Activated CD4-positive, CD25-positive, alpha-beta regulatory T cell treated with anti-CD3 and anti-CD28 coated beads, Interleukin-2, amount 50 U/mL, for 72 hours (primary cell): ENCODE measurements at places on chromosomes 4 and X.

DNA sequence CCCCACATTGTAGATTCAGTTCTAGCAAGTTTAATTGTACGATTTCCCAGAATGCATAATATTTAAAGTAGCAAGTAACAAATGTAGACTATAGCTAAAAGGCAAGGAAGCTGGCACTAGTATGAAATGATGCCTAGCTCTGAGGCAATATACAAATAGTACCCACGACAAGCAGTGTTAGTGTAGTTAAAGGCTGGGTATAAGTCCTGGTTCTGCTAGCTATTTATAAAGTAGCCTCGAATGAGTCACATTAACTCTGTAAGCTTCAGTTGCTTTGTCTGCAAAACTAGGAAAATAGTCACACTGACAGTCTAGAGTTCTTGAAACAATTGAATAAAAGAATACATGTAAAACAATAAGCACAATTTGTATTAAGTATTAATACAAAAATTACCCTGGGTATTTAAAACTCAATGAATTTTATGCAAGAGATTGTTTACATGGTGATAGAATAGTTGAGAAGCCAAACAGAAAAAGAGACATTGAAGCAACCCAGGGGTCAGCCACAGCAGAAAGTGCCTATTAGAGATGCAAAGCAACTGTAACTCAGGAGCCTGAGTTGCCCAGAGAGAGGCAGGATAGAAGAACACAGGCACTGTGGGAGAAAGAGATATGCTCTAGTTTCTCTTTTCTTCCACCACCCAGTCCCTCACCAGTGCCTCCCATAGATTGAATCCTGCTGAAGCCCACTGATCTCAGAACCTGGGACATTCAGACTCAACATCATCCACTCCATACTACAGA is 949.0 kb downstream of the C4orf33 start:
- DNase-seq = no peak

DNA sequence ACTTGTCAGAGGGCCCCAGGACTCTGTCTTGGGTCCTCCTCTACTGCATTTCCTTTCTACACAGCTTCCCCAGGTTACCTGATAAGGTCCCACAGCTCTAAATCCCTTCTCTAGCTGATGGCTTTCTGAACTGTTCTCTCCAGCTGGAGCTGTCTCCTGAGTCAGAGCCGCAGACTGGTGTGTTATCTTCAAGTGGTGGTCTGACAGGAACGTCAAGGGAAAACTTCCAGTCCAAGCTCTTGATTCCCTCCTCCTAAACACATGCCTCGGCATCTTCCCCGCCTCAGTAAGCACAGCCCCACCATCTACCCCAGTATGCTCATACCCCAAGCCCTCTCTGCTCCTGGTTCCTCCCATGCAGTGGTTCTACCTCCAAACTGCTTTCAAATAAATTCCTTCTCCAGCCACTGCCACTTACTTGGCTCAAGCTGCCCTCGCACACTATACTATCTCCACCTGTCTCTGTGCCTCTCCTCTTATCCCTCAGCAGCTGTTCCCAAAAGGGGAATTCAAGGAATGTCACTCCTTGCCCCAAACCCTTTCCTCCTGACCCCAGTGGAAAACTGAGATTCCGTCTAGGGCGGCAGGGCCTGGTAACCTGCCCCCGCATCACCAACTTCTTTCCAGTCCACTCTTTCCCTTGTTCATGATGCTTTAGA is 17.2 kb upstream of the CENPU start:
- DNase-seq = no peak

DNA sequence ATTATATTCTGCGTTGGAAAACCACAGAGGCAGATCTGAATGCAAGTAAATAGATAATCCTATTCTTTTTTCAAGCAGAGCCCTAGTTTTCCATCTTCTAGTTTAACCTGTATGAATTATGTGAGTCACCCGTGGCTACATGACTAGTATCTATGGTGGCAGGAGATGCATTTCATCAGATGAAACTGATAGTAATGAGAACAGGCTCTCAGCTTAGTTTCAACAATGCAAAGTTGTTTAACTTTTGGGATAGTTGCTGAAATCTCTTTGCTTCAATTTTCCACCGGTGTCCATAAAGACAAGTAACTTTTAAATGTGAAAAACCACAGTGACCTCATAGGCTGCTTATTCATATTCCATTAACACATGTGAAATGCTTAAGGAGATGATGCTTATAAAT is 1317.4 kb upstream of the TENM3 start:
- no peak for DNase-seq

- DNase-seq = no peak
These were observed 2.7 kb downstream of the ARHGEF6 start for GRCh38 chrX:136778020-136778419.

- no peak for DNase-seq
These were observed 7.6 kb upstream of the SLC2A9 start for GRCh38 chr4:10028910-10029309.

- no peak for DNase-seq
These were observed 209.2 kb downstream of the GLUD2 start for GRCh38 chrX:121256647-121257046.

- DNase-seq = no peak
These were observed 84.0 kb upstream of the ZNF81 start for GRCh38 chrX:47752685-47753084.

DNA sequence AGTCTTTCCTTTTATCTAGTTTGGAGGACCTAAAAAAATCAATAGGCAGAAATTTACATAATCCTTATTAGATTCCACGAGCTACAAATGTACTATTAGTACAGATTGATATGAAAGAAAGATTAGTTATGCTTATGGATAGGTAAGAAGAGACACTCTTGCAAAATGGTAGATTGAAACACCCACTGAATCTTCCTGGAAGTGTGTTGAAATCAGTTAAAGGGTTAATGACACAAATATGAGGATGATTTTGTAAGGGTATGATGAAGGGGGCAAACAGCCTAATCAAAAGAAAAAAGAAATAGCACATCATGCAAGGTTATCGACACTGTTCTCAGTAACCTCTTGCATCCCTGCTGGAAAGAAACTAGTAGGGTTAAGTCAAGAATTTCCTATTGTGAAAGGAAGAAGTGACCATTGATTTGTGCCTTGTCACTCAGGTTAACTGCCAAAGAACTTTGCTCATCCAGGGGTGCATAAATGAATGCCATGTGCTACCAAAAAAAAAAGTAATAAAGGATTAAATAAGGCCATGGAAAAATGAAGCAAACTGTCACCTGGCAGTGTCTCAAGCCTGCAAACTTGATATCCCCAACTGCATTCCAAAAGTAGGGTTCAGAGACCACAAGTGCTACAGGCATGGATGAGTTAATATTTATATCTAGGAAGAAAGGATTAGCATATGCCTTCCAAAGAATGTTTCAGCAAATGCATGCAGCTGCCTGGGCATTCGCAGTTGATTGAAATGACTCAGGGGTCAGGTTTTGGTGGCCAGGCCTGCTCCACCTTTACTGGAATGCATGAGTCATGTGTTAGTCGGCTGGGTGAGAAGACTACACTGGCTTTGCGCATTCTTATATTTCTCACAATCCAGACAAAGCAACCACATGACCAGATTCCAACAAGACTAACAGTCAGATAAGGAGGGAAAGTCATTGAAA is 78.3 kb upstream of the ATXN3L start:
- no peak for DNase-seq

GRCh38 chr4:3487861-3488260 is 24.8 kb downstream of the DOK7 start:
- DNase-seq = no peak

- no peak for DNase-seq
These were observed 333.6 kb upstream of the FAM241A start for GRCh38 chr4:111811661-111812060.

- DNase-seq = no peak
These were observed 57.6 kb downstream of the SLC4A4 start for GRCh38 chr4:71396382-71396781.

DNA sequence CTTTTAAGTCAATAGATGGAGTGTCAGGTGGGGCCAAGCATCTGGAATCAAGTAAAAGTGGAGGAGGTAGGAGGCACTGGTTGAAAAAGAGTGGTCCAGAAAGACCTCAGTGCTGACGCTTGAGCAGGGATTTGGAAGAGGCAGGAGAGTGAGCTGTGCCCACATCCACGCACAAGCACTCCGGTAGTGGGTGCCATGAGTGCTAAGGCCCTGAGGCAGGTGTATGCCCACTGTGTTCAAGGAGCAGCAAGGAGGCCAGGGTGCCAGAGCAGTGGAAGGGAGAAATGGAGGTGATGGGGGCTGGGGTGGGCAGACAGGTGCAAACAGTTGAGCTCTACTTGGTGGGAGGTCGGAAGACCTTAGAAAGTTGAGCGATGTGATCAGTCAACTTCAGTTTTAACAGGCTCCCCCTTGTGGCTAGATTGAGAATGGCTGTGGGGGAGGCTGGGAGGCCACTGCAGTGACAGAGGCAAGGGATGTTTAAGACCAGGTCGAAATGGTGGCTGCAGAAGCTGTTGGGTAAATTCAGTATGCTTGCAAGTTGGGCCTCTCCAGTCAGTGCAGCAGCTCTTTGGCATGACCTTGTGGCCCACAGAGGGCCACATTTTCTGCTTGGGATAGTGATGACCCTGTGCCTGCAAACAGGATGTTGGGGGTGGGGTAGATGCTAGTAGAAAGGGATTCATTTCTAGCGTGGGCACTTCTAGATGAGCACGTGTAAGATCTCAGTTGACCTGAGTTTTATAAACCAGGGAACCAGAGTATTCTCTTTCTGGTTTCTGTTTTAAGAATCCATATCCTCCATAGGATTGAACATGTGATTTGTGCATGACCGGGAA is 12.7 kb downstream of the TKTL1 start:
- DNase-seq = peak; percentile 82

- no peak for DNase-seq
These were observed 55.9 kb upstream of the ANTXR2 start for GRCh38 chr4:80128941-80129340.

- peak; percentile 61 for DNase-seq
These were observed 774 bp downstream of the ARMCX2 start for GRCh38 chrX:101658661-101659491.
